ENCODE measurements at places on chromosomes 4 and X.

GRCh38 chrX:128518508-128518907, 466.3 kb upstream of the ACTRT1 start:
- DNase-seq: no peak

DNA sequence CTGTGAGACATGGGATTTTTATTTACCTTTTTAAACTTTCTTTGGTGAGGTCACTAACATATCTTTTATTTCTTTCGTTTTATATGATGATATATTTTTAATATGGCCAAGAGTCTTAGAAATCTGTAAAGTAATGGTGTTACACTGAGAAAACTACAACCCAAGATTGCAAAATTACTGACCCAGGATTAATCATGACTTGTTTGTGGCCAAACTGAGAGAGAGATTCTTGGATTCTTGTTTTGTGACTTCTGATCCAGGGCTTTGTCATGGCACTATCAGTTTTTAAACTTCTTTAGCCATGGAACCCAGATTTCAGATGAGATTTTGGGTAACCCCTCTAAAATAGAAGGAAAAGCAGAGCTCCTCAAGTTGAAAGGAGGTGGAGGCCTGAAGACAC, 42.0 kb downstream of the SGMS2 start:
- DNase-seq: no peak

- no peak for DNase-seq
These were observed 11.5 kb downstream of the CLCN4 start for GRCh38 chrX:10168226-10168625.

DNA sequence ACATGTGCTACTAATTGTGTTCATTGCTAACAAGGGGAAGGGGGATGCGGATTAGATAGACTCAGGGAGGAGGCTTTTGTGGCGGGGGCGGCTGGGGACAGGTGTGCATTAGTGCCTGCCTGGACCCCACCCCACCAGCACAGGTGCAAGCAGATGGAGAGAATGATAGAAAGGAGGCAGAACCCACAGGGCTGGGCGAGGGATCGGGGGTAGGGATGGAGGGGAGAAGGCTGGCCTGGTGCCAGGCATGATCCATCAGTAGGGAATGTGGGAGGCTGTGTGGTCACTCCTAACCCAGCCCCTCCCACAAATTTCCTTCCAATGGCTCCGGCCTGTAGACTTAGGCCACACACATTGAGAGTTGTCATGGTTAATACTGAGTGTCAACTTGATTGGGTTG, 30.5 kb upstream of the CRMP1 start:
- no peak for DNase-seq

DNA sequence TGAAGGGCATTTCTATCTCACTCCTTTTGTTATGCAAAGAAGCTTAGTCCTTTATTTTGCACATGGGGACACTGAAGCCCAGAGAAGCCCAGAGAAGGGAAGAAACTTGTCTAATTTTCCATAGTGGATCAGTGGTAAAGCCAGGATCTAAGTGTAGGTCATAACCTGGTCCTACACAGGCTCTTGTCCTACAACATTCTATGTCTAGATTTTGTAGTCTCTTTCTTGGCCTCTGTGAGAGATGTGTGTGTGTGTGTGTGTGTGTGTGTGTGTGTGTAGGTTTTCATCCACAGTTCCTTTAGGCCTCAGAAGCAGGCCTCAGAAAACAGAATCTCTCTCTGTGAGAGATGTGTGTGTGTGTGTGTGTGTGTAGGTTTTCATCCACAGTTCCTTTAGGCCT, 38.3 kb downstream of the VSIG4 start:
- no peak for DNase-seq

- no peak for DNase-seq
These were observed 60.9 kb downstream of the SEC24D start for GRCh38 chr4:118774989-118775388.

DNA sequence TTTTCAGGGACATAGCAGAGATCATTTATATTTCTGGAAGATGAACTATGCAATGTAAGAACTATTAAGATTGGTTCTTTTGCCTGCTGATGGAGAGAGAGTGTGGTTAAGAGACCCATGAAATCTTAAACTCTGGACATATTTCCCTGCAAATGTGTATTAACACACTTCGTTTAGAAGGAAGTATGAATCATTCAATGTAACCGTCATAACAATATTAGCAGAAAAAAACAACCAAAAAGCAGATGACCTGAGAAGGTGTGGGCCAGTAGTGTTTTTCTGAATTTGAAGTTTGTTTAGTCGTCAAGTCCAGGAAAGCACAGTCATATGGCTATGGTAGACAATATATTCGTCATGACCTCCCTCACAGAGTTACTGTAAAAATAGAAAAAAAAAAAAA, 2.5 kb upstream of the TMPRSS11D start:
- DNase-seq: no peak

- no peak for DNase-seq
These were observed 680.6 kb downstream of the TECRL start for GRCh38 chr4:63728480-63729177.

GRCh38 chr4:41060352-41061334, 153.7 kb downstream of the APBB2 start:
- no peak for DNase-seq

GRCh38 chrX:47458528-47458927, 24.5 kb downstream of the ZNF41 start:
- DNase-seq: no peak

- no peak for DNase-seq
These were observed 78.7 kb downstream of the WDFY3 start for GRCh38 chr4:84887824-84888223.

DNA sequence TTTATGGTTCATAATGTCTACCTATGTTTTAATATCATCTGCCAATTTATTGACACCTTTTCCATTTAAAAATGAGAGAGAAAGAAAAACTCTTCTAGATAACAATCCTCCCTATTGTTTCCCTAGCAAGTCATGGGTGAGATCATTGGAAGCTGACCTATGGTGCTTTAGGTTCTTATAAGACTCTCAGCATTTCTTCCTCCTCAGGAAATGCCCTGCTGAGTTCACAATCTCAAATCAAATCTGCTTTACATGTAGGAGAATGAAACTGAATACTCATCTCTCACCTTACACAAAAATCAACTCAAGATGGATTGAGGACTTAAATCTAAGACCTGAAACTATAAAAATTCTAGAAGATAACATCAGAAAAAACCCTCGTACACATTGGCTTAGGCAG, 267.4 kb downstream of the RAPGEF2 start:
- DNase-seq: no peak

DNA sequence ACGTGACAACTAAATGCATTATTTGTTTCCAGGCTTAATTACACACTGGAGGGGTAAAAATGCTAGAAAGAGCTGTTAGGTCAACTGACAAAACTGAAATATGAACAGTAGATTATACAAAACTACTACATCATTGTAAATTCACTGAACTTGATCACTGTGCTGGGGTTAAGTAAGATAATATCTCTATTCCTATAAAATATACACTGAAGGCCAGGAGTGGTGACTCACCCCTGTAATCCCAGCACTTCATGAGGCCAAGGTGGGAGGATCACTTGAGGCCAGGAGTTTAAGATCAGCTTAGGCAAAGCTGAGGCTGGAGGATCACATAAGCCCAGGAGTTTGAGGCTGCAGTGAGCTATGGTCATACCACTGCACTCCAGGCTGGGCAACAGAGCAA, 31.8 kb upstream of the NKX6-1 start:
- DNase-seq: no peak

GRCh38 chr4:156169011-156169410, 215.3 kb upstream of the CTSO start:
- DNase-seq: no peak

DNA sequence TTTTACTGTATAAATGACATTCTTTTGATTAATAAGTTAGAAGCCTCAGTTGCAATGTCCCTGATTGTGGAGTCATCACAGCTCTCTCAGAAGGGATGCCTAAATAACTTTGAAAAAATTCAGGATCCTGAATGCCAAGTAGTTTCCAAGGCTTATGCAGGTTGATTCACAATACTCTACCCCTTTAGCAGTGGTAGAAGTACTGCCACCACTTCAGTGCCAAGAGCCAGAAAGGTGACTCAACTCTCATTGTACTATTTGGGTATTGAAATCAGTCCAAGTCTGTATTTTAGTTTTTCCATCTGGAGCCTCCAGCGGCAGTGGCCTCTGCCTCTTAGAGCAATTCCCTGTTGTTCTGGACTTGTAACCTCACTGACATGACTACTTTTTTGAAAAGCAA, 320.1 kb upstream of the NDST4 start:
- DNase-seq: no peak

GRCh38 chr4:174255786-174256185, 27.7 kb downstream of the FBXO8 start:
- DNase-seq: no peak

GRCh38 chrX:108171671-108172070, 80.1 kb downstream of the ATG4A start:
- no peak for DNase-seq

- DNase-seq: no peak
These were observed 2595.9 kb downstream of the PCDH7 start for GRCh38 chr4:33316033-33316432.

DNA sequence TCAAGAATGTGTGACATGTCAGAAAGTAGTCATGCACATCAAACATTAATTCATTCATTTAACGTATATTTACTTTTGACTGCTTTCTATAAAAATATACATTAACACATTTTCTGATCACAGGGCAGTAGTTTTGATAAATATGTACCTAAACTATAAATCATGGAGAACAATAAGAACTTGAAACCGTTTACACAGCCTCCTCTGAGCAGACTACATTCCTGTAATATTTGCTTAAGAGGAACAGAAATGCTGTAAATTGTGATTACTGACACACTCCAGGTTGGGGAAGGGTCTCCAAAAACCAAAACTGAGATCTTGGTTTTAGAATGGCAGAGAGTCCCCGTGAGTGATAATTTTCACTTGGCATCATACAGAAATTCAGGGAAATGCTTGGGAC, 120.7 kb upstream of the PPARGC1A start:
- no peak for DNase-seq

GRCh38 chrX:132085786-132086185, 42.0 kb downstream of the FRMD7 start:
- no peak for DNase-seq

- DNase-seq: no peak
These were observed 223.1 kb downstream of the CLCN4 start for GRCh38 chrX:10379878-10380277.

DNA sequence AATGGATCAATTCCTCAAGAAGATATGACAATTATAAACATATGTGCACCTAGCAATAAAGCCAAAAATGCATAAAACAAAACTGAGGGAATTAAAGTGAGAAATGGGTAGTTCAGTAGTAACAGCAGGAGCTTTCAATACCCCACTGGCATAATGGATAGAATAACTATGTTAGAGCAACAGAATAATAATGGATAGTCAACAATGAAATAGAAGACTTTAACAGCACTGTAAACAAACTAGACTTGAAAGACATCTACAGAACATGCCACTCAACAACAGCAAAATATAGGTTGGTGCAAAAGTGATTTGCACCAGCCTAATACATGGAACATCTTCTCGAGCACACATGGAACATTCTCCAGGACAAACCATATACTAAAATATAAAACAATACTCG, 20.0 kb upstream of the MBNL3 start:
- no peak for DNase-seq

GRCh38 chr4:55157559-55158277, 32.3 kb upstream of the KDR start:
- no peak for DNase-seq

DNA sequence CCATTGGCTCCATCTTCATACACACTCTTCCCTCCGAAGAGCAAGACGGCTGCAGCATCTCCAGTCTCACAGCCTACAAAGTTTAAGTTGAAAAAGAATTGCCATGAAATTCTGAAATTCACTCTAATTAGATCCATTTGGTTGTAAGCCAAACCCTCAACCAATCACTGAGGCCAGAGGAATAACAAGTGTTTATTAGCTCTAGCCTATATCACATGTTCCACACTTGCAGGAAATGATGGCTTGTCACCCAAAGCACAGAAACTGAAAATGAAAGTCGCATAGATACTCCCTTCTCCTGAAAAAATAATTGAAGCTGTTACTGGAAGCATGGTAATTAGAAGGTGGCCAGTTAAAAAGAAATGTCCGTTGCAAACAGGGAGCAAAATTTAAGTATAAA, 1071.8 kb downstream of the CCSER1 start:
- no peak for DNase-seq

GRCh38 chrX:126825566-126826193, 6.2 kb downstream of the PRR32 start:
- DNase-seq: no peak

DNA sequence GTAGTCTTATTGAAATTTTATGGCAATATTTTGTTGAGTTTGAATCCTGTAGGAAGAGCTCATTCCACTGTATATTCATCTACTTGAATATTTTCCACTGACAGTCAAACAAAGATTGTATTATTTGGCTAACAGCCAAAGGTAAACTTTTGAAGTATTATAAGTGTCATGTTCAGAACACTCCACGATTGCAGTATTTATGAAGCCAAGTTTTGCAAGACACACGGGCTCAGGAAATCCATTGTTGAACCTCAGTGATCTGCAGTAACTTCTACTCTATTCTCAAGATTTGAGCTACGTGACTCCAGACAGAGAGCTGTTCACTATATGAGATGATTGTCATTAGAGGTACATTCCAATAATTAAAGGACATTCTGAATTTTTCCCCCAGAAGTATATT, 302.7 kb upstream of the ADGRL3 start:
- DNase-seq: no peak

- no peak for DNase-seq
These were observed 134.0 kb downstream of the MGST2 start for GRCh38 chr4:139799615-139800014.

GRCh38 chrX:130631011-130631410, 229.2 kb downstream of the RBMX2 start:
- no peak for DNase-seq

- no peak for DNase-seq
These were observed 691 bp downstream of the MAGED1 start for GRCh38 chrX:51893931-51894696.

DNA sequence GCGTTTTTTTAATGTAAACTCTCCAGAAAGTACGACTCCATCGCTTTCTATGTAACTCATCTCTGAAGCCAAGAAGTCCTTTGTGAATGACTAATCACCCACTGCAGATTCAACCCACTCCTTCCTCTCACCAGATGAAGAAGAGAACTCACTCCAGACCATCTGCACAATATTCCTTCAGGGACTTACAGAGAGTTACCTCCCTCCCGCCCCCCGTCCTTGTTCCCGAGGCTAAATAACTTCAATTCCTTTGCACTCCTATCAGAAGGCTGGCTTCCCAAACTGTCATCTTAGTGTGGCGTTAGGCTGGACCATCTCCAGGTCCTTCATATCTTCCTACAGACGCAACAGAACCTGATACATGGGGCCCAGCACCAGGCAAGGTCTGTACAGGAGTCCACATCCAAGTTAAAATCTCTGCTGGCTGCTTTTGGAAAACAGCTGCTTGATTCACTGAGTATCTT, 82.4 kb downstream of the AFAP1 start:
- no peak for DNase-seq

Data from activated naive CD4-positive, alpha-beta T cell (primary cell).